ENCODE measurements at places on chromosomes 16 and 17.
A peak's percentile ranks its signal among the peaks of the same experiment; 100 is the strongest.

GRCh38 chr16:30947541-30947858 is 1.4 kb upstream of the ORAI3 start:
- no peak for DNase-seq

DNA sequence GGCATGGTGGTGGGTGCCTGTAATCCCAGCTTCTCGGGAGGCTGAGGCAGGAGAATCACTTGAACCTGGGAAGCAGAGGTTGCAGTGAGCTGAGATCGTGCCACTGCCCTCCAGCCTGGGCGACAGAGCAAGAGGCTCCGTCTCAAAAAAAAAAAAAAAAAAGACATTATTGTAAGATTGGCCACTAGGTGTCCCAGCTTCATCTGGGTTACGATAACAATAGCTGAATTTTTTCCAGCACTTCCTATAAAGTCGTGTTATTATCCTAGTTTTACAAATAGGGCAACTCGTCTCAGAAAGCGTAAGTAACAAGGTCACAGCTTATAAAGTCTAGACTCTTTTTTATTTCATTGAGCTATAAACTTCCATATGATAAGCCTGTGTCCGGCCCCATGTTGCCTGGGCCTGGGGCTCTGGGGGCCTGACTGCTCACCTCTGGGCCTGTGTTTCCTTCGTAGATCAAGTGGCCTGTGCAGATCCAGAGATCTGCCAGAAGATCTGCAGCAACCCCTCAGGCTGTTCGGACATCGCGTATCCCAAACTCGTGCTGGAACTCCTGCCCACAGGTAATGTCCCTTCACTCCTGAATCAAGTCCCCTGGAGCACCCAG is 60.5 kb downstream of the SLC5A11 start:
- DNase-seq = no peak

DNA sequence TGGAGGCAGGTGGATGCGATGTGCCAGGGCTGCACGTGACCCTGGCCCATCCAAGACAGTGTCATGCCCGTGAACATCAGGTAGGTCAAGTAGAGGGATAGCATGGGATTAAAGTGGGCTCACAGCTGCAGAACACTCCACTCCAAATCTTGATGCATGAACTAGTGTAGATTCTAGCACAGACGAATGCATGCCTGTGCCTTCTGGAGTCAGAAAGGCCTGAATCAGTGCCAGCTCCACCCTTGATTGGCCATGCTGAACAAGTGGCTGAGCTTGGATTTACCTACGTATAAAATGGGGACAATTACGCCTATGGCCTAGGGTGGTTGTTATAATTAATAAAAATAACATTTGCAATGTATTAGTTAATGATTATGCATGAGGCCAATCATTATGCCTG is 10.6 kb downstream of the IRX3 start:
- no peak for DNase-seq

DNA sequence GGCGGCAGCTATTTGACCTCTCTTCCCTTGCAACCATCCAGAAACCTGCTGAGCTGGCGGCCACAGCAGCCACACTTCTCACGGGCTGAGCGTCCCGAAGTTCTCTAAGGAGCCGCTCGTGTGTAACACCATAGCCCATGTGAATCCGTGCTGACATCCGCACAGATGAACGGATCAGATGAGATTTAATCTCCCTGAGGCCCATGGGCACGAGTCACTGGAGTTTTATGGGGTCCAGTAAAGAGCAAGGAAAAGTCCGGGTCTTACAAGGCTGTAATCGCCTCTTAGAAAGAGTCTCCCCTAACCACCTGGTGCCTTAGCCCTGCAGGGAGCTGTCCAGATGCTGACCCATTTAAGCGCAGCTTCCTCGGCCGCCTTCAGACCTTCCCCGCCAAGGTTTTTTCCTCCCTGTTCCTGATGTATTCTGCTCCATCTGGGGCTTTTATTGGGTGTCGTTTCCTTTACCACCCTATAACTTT is 5.5 kb upstream of the CACNG5 start:
- peak; percentile 10 for DNase-seq

DNA sequence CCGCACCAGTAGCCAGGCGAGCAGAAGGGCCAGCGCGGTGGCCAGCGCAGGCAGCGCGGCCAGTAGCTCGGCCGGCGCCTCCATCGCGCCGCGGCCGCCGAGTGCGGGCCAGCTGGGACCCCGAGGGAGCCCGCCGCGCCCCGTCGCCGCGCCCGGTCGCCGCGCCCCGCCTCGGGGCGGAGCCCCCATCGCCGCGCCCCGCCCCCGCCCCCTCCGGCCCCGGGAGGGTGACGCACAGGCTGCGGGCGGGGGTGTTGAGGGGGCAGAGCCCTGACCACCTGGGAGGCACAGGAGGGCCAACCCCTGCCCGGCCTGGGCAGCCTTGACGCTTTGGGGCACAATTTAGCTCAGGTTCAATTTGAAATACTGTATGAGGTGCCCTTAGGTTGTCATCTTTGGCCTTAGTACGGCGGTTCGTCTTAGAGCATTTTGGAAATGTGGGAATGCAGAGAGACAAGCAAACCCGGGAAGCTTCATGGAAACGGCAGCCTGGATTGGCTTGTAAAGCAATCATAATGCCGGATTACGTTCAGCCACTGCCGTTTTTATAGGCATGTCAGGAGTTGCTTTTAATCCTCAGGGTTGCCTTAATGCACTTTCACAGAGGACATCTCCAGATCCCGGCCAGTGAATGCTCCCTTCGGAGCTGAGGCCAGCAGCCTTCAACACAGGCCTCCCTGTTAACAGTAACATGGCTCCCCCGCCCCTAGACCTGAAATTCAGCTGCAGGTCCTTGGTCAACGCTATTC is at the start of gene MXRA7:
TSS of gene MXRA7 (minus strand) at position 103 of the 749 bp plus-strand sequence. CDS start at position 84, 19 bp downstream.
- no peak for DNase-seq

GRCh38 chr17:44353672-44354331 is 8.7 kb downstream of the GRN start:
- no peak for DNase-seq

DNA sequence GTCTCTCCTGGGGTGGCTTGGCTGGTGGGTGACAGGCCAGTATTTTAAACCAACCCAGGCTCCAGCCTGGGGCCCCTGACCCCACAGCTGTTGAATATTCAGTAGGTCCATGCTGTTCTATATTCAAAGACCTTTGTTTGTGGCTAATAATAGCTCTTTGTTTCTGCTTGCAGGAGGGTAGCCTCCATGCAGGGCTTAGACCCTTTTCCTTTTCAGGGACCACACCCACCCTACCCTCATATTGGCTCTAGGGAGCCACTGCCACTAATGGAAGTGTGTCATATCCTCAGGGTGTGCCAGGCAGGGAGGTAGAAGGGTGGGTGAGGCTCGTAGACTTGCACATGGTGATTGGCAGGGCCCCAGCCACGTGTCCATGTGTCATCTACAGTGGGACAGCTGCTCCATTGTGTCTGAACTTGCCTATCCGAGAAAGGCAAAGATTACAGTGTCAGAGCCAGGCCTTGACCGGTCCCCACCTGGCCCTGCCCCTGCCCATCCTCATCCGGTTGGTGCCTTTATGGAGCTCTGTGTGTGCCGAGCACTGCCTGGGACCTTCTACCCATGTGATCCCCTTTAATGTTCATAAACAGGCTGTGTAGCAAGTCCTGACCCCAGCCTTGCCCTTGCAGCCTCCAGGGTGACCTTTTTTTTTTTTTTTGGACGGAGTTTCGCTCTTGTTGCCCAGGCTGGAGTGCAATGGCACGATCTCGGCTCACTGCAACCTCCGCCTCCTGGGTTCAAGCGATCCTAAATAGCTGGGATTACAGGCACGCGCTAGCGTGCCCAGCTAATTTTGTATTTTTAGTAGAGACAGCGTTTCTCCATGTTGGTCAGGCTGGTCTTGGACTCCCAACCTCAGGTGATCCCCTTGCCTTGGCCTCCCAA is 22.1 kb downstream of the TMC7 start:
- no peak for DNase-seq

- DNase-seq = no peak
Observed at GRCh38 chr16:87443016-87443415, 49.8 kb downstream of the ZCCHC14 start.

GRCh38 chr17:41919165-41919817 is 540 bp upstream of the ACLY start:
- DNase-seq = peak; percentile 25

GRCh38 chr17:19659366-19660177 is 11.0 kb downstream of the ALDH3A2 start:
- DNase-seq = no peak

DNA sequence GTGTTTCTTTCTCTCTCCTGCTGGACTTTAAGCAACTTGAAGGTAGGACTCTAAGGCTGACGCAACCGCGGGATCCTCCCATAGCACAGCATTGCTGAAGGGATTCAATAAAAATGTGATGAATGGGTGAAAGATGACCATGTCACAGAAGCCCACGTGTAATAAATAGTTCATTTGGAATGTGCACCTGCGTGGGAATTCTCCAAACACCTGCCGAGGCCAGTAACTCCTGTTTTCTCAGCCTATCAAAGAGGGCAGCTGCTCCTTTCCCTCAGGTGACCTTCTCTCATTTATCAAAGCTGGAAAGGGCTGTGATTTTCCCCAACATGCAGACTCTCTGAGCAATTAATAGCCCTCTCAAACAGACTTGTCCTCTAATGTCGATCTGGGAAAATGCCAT is 235.7 kb downstream of the STX8 start:
- no peak for DNase-seq

GRCh38 chr16:19331794-19332193 is 46.3 kb downstream of the CLEC19A start:
- no peak for DNase-seq

DNA sequence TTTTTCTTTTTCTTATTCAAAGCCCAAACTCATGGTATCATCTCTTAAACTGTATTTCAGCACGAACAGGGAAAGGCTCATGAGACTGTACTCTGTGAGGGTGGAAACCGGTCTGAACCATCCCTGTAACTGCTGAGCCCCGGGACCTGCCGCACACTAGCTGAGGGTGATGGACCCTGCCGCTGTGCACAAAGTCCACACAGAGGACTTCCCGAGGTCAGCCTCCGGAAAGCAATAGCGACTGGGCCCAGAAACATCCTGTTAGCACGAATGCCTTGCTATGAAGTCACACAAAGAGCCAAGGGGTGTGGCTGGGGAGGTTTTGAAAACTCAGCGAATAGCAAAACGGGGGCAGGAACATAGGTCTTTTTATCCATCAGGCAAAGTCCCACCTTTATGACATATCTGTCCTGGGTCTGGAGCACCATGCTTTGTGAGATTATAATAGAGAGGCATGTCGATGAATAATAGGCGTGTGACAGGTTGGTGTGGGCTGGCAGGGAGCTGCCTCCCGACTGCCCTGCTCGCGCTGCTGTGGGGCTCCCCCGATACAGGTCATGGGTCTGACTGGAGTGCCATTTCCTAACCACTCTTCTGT is 33.4 kb downstream of the CDK5R1 start:
- DNase-seq = no peak

DNA sequence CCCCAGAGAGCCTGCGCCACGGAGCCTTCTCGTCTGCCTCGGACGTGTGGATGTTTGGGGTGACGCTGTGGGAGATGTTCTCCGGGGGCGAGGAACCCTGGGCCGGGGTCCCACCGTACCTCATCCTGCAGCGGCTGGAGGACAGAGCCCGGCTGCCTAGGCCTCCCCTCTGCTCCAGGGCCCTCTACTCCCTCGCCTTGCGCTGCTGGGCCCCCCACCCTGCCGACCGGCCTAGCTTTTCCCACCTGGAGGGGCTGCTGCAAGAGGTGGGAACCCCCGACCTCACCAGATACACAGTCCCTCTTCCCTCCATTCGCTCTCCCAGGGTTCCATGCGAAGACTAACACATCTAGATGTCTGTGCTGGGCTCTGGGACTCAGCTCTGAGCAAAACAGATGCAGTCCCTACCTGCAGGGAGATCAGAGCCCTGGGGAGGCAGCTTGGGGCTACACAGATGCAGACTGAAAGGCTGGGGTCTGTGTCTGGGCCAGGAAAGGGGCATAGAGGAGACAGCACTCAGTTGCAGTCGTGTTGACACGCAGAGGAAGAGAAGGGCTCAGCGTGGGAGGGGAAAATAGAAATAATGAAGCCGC is 3.7 kb downstream of the TNK1 start:
- DNase-seq = no peak

DNA sequence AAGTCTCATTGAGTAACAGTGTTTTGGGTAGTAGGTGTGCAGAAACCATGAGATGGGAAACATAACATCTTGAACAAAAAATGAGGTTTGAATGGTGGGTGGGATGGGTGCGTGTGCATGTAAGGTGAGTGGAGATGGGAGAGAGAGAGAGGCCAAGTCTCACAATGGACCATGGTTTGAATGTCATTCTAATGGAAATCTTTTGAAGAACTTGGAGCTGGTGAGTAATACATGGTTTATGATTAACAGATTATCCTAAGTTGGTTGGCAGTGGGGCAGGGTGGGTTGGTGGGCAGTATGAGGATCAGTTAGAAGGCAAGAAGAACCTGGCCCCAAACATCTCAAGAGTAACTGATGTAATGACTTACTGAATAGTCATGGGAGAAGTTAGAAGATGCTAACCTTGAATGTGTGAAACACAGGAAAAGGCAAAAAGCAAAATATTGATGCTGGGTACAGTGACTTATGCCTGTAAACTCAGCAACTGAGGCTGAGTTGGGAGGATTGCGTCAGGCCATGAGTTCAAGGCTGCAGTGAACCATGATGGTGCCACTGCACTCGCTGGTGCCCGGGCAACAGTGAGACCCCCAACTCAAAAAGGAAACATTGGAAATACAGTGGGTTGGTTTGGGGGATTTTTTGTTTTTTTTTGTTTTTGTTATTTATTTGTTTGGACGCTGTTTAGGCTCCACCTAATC is 32.7 kb downstream of the ZNF207 start:
- DNase-seq = no peak

DNA sequence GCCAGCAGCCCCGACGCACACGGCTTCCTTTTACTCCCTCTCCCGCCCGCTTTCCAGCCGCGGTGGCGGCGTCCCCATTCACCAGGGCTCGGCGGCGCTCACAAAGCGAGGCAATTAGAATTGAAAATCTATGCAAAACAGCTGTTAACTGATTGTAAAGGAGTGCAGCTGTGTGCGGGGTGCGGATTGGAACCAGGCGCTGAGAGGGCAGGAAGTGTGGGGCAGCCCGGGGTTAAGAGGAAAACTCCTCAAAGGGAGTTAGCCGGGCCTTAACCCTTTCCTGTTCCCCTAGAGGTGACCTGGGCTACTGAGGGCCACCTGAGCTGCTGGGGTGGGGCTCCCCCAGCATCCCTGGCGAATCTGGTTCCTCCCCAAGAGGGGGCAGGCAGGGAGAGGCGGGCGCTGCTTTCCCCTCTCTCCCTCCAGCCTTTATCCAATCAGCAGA is 5.8 kb upstream of the GSE1 start:
- no peak for DNase-seq
